ENCODE measurements at places on chromosomes 4 and X. TPM values are rescaled to one million over a fixed set of nuclear protein-coding genes. Genes with fewer than 3 reads are reported as not detected.

The ESX1 gene
- total RNA-seq: not detected

The TMPRSS11D gene
- total RNA-seq: not detected

The NOX1 gene
- not detected for total RNA-seq

The KDR gene
- total RNA-seq: 1.4 TPM

The FAM9C gene
- total RNA-seq: not detected

The LDB2 gene
- 0.75 TPM for total RNA-seq

The UGT2B15 gene
- not detected for total RNA-seq

The CC2D2A gene
- total RNA-seq: 15.2 TPM

The PAGE2 gene
- total RNA-seq: not detected

The PPP4R3C gene
- not detected for total RNA-seq

DNA sequence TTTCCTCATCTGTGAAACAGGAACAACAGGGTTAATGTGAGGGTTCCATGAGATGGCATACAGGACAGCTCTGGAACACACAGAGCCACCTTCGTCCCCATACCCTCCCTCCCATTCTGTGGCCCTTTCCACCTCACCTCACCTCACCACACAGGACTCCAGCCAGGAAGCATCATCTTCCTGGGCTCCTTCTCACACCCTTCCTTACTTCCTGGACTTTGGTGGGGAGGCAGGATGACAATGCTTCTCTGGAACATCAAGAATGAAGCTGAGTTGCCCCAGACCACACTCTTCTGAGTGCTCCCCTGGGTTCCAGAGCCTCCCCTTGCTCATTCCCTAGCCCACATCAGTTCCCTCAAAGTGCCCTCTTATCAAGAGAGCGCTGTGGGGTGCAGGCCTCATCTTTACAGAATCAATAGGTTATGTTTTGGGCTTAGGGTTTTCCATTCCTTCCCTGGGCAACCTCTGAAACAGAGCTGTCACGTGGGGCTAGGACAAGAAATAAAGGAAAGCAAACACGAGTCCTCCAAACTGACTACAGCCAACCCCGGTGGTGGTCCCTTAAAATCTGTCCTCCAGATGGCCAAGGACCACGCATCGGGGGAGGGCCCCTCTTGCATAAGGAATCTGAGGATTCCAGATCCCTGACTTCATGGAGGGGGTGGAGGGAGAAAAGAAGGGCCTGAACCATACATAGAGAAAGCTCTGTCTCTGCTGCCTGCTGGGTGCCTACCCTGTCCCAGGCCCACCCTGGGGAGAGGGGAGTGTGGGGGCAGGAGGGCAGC is 74.4 kb upstream of the ATP6AP2 start:
- DNase-seq: no peak

- no peak for DNase-seq
Observed at GRCh38 chr4:132572210-132572609, 576.9 kb upstream of the PCDH10 start.

GRCh38 chr4:81599742-81600380 is 128.2 kb upstream of the RASGEF1B start:
- no peak for DNase-seq

DNA sequence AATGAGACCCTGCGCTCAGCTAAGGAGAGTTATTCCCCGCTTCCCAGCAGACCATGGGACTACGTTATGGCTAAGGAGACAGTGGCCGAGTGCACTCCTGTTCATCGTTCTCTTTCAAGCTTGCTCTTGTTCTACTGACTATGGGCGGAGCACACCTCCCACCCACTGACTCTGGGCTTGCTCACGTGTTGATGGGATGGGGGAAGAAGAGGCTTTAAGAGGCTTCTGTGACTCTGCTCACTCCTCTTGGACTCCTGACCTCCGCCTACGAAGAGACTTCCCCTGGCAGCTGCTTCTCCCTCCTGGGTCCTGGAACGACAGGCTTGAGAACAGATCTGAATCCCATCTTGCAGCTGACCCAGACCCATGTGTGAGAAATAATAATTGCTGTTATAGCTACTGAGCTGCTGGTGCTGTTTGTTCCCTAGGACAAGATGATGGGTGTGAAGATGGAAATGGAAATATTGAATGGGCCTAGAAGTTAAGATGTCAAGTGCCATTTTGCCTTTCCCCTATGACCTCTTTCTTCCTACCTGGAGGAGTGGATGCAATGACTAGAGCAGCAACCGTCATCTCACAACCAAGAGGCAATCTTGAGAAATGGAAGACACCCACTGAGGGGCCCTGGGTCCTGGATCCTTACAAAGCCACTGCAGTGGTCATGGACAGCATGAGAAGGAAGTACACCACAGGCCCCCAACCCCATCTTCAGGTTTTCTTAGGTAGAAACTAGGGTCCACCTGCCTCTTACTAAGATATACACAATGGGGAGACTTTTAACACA is 38.7 kb upstream of the IRAK1 start:
- DNase-seq: no peak

- no peak for DNase-seq
Observed at GRCh38 chr4:61200187-61200915, at the start of gene ADGRL3. Gene ADGRL3, plus strand, starts transcription at chr4:61200326.

- DNase-seq: no peak
Observed at GRCh38 chr4:104848597-104849225, 298.0 kb upstream of the TET2 start.

DNA sequence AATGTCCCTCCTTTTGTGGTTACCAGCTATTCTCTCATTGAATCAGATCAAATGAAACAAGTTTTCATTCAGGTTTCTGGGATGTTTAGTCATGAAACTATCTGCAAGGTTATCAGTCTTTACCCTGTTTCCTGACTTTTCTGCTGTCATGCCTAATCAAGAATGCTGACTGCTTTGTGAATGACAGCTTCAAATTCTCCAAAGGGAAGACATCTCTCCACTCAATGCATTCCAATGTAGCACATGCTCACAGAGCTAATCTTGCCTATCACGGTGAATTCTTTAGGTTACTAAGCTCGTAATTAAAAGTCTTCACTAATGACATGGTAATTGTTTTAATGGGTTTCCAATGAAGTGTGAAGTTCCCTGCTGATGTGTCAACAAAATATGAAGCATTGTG is 1068.5 kb downstream of the PCDH7 start:
- no peak for DNase-seq

DNA sequence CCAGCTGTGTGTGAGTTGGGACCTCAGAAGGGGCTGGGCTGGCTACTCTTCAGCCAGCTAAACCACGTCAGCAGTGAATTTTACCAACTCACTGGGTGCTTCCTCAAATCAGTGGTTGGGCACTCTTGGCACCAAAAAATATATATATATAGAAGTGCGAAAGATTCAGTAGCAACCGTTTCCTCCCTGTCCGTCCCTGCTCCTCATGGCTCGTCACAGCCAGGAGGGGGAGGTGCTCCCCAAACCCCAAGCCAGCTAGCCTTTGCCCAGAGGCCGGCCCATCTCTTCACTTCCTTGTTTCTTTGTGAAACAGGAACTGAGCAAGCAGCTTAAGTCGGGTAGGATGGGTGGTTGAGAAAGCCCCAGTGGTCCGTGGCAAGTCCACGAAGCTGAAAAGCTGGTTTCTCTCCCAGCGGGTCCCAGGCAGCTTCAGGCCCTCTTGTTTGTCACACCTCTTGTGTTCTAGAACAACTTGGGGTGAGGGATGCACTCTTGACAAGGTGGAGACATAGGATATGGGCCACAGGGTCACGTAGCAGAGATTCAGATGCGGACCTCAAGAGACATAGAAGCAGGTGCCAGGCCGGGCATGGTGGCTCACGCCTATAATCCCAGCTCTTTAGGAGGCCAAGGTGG is 6.8 kb upstream of the SASH3 start:
- DNase-seq: no peak

DNA sequence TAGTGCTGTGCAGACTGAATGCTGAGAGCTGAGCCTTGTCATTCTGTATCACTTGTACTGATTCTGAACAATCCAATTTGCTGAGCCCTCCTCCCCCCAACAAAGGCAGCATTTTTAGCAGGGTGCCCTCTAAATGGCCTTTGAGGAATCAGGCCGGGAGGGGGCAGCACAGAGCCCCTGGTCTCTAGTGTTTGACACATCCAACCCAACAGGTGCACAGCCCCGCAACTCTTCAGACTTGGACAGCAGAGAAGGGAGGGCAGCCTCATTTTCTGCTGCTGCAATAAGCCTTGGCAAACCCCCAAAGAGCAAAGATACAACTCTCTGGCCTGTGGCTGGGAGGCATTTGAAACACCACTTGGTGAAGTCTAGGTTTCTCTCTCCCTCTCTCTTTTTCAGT is 3.4 kb downstream of the ATP1B4 start:
- DNase-seq: no peak

GRCh38 chr4:53012738-53013137 is 150.6 kb downstream of the RASL11B start:
- no peak for DNase-seq

GRCh38 chr4:45155081-45155777 is 428.9 kb upstream of the GNPDA2 start:
- DNase-seq: no peak

GRCh38 chrX:54494989-54495813 is 833 bp downstream of the FGD1 start:
- DNase-seq: no peak

All from epithelial cell of proximal tubule (primary cell).